ENCODE measurements at places on chromosomes 12 and 14.
A peak's percentile ranks its signal among the peaks of the same experiment; 100 is the strongest.

DNA sequence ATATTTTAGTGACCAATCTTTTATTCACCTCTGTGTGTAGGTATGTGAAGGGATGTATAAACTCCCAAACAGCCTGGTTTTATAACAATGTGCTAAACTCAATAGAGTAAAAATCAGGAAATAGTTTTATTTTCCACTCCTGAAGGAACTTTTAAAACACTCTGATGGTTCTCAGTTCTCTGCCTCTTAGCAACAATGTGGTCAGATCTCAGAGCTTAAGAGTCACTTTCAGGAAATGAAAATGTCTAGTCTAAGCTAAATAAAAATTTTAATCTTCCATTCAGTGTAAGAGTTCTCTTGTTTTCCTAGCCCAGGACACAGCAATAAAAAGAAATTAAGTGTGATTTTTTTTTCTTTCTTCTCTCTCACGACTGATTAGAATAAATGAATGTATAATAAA is 718.0 kb downstream of the C12orf50 start:
- no peak for DNase-seq

DNA sequence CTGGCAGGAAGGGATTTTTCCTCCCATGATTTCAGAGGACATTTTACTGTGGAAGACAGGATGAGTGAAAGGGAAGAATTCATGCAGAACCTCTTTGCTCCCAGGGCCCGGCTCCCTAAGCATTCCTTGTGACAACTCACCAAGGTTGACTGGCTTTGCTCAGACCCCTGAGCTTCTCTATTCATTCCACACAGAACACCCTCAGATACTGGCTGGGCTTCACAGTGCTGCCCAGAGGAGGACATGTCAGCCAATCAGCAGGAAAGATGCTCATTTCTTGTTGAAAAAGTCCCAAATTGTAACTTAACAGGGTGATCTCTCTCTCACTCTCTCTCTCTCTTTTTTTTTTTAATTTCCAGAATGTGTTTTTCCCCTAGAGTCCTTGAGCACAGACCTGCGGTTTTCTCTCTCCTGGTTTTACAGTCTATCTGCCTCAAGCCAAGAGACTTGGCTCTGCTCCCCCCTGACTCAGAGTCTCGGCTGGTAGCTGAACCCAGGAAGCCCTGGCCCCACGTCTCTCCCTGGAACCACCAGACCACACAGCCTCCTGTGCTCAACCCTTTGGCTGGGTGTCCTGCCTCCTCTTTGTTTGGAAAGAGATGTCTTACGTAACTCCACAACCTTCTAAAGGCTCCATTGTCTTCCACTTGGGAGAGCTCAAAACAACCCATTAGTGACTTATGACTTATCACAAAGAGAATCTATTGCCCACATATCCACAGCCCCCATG is 43.9 kb downstream of the SSPN start:
- DNase-seq: no peak

DNA sequence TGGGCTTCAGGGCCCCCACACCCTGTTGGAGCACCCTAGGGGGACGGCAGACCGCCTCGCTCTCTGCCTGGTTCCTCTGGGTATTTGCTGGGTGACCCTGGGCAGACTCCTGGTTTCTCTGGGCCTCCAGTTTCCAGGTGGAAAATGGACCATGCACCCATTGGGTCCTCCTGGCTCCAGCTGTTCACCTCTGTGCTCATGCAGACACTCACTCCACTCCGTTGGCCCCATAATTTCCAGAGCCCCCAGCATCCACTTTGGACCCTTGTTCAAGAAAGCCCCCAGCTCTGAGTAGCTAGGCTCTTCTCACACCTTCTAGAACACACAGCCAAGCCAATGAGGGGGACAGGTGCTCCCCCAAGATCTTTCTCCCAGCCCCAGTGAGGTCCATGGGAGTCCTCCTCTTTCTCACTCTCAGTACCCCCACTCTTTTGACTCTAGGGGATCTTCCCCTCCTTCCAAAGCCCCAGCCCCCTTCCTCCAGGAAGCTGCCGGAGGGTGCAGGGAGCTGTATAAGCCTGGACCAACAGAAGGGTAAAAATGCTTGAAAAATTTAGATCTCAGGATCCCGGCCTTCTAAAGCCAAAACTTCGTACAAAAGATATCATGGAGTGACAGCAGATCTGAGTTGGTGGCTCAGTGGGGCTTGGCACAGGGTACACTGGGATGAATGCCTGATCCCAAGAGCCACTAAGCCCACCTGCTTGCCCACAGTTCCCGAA is 174.8 kb upstream of the RTL1 start:
- no peak for DNase-seq

- peak; percentile 53 for DNase-seq
Measured at GRCh38 chr14:34722723-34723545, 8.5 kb upstream of the CFL2 start.

- DNase-seq: peak; percentile 43
Measured at GRCh38 chr12:108214486-108214885, 85.4 kb downstream of the WSCD2 start.

DNA sequence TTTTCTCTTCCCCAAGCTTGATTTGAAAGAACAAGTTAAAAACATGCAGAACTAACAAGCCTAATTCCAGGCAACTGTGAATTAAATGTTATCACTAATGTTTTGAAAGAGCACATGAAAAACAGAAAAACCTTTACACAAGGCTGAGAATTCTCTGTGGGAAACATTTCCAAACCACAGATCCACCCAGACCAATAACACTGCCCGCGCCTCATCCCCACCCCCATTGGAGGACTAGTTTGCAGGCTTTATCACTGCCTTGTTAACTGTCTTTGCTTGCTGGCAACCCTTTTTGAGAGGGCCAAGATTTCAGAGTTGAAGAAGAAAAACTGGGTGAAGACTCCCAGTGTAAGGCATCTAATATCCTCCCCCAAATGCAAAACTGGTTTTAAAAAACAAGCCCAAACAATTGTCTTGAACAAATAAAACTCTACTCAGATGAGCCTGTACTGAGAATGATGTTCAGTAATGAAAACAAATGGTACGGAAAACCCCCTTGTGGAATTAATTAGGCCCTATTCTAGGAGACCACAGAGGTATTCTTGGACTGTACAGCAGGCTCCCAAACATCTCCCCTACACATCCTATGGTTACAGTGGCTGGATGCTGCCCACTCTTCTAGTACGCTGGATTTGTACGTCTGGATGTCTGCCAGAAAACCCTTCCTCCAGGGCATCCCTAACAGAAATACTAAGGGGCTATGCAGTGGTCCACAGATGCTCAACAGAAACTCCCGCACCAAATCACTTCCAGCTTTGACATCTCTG is 5.8 kb downstream of the MAX start:
- no peak for DNase-seq

- DNase-seq: no peak
Measured at GRCh38 chr12:49784756-49785409, 43.3 kb downstream of the NCKAP5L start.

- DNase-seq: no peak
Measured at GRCh38 chr12:116674643-116675183, 63.2 kb downstream of the SPRING1 start.

GRCh38 chr12:132150780-132151144 is 6.5 kb downstream of the NOC4L start:
- no peak for DNase-seq

- DNase-seq: no peak
Measured at GRCh38 chr14:57864659-57865058, 1.2 kb downstream of the SLC35F4 start.

DNA sequence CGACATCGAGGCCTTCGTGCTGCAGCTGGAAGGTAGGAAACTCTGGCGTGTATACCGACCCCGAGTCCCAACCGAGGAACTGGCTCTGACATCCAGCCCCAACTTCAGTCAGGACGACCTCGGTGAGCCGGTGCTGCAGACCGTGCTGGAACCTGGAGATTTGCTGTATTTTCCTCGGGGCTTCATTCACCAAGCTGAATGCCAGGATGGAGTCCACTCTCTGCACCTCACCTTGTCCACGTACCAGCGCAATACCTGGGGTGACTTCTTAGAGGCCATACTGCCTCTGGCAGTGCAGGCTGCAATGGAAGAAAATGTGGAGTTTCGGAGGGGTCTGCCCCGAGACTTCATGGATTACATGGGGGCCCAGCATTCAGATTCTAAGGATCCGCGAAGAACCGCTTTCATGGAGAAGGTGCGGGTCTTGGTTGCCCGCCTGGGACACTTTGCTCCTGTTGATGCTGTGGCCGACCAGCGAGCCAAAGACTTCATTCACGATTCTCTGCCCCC is 1.4 kb downstream of the RIOX1 start:
- no peak for DNase-seq

DNA sequence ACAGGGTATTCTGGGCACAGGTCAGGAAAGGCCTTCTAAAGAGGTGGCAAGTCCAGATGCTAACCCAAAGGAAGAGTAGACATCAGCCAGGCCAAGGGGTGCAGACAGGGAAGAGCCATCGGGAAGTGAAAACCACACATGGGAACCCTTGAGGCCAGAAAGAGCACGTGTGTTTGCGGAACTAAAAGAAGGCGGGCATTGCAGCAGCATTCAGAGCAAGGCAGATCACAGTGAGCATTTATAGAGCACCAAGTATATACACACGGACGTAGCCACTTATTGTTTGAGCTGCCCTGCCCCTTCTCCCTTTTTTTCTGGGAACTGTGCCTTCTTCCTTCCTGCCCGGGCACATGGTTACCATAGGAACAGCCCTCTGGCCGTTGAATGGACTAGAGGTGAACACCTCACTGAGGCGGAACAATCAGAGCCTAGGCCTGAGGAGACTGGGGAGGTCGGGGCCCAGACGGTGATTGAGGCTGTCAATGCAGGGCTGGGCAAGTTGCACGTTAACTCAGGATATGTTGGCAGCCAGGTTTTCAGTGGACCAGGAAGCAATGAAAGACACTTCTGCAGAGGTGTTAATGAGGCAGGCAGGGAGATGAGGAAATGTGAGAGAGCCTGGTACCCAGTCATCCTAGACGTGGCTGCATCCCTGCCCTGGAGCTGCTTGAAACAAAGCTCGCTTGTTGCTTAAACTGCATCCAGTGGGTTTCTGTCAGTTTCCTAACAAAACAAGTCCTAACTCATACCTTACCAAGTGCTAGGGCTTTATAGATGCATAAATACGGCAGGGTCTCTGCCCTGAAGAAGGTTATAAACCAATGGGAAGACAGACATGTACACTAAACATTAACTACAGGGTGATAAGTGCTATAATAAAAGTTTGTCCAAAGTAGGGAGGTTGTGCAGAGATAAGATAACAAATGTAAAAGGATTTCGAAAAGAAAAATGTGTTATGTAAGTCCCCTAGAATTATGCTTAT is 34.2 kb downstream of the MOAP1 start:
- no peak for DNase-seq

GRCh38 chr12:49920241-49920914 is 16.7 kb upstream of the FAIM2 start:
- no peak for DNase-seq
